ENCODE measurements at places on chromosomes 5 and 9.

DNA sequence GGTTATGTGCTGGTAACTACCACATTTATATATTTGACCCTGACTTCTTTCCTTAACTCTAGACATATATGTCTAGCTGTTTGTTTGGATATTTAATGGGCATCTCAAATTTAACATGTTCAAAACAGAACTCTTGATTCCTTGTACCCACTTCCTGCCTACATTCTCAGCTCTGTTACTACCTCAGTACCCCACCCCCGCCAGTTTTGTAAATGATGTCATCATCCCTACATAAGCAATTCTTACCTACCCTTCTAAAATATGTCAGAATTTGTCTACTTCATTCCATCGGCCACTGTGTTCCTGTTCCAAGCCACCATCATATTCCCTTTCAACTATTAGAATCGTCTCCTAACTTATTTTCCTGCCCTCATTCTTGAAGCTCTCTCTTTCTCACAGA is 4.8 kb downstream of the RAD50 start:
- DNase-seq, result no peak

DNA sequence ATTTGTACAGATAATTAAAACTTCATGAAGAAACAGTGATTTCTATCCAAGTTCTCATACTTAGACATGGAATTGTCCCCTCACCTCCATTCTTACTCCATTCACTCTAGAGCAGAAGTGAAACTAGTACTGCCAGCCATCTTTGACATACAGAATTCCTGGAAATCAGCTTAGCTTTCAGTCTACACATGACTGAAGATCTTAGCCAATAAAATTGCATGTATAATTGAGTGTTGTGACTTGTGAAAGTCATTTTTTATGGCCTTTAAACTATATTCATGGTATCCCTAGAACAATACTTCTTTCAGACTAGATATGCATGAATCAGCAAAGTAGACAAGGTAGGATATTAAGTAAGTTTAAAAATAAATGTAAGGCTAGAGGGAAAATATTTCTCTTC is 705.2 kb upstream of the ZNF608 start:
- DNase-seq, result no peak

DNA sequence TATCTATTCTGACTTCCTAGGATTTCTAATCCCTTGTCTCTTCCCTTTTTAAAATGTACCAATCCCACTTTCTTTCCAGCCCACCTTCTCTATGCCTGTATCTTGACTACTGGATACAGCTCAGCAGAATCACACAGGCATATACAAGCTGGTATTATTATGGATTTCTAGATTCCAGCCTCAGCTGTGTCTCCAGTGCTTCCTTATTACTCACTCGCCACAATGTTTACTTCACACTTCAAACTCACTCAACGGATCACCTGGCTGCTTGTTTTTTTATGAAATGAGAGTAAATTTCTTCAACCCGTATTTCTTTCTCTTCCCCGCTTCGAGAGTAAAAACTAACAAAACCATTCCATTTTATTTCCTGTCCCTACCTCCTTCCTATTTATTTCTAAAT is 38.8 kb downstream of the CWC27 start:
- DNase-seq, result no peak

DNA sequence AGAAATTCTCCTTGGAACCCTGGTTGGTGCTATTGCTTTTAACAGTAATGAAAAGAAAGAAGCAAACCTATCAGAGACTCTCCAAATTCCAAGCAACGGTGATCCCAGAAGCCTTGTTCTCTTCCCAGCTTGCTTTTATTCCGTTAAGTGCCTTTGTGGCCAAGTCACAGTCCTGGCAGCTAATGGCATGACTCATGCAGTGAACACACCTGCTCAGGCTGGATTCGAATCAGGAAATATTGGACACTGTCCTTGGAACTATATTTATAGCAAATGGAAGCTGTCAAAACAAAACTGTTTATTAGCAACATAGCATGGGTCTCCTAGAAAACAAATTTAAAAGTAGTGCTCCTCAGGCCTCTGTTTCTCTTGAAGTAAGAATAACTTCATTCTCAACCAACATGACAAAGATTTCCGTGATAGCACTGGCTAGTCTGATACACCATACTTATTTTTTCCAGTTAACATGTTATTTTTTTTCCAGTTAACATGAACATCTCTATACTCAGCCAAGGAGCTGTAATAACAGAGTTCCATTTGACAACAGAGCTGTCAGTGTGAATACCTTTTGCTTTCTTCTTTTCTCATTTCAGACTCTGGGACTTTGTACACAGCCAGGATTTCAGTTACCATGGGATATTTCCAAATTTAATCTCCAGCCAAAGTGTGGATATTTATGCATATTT is 502.4 kb downstream of the GADD45G start:
- no peak for DNase-seq

GRCh38 chr5:43854697-43855292 is 251.8 kb downstream of the NNT start:
- DNase-seq, result no peak

GRCh38 chr5:146410272-146410671 is 36.9 kb upstream of the TCERG1 start:
- no peak for DNase-seq

DNA sequence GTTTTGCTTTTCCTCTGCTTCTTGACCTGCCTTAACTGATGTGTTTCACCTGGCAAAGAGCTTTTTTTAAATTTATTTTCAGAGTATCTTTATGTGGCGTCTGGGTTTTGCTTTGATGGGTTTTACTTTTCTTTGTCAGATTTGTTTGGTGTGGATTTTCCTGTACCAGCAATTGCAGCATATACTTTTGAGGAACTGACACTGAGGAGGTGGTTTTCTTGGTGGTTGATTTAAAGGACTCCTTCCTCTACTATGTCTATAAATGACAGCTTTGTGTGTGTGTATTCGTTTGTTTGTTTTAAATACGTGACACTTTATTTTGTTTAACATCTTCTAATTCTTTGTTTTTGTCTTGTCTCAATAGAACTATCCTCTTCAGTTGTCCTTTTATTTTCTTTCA is 1071.9 kb upstream of the ARRDC3 start:
- DNase-seq, result no peak

DNA sequence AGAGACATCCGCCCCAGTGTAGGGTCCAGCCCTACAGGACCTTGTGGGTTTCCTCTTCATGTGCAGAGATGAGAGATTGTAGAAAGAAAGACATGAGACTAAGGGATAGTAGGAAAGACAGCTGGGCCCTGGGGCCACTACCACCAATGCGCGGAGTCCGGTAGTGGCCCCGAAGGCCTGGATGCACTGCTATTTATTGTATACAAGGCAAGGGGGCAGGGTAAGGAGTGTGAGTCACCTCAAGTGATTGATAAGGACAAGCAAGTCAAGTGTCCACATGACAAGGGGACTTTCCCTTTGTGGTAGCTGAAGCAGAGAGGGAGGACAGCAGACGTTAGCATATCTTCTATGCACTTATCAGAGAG is 6.2 kb upstream of the TMEM141 start:
- no peak for DNase-seq

DNA sequence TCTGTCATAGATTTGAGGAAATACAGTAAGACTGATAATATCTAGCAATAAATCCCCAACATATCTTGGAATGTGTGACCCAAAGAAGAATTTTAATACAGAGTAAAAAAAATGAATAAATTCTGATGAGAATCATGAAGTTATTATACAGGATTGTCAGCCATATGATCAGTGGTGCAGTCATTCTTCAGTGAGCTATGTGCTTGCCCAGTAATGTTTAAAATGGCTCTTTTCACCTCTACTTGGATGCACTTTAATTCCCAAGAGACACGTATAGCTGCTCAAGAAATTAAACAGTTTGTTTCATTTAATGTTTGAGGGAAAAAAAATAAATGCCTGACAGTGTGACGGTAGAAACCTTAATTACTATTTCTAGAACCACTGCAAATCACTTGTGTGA is 215.3 kb upstream of the FAM174A start:
- no peak for DNase-seq

DNA sequence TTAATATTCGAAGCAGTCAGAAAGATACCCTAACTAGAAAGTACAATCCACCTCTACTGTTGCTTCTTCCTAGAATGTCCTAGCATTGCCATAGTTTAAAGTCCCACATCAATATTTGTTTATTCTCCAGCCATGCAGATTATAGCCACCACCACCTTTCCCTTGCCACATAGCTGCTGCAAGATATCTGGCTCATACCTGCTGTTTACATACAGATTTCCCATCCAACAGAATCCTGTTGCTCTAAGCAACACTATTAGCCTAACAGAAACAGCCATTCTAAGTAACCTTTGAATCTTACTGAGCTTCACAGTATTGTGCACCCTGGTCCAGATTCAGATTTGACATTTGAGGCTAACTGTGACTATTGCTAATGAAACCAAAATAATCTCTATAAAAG is 45.6 kb downstream of the GNAQ start:
- DNase-seq, result no peak

GRCh38 chr5:53508125-53508524 is 27.7 kb downstream of the FST start:
- DNase-seq, result no peak

- no peak for DNase-seq
Measured at GRCh38 chr5:79795764-79796398, 106.2 kb downstream of the CMYA5 start.

- DNase-seq, result no peak
Measured at GRCh38 chr9:8384091-8384490, 584.5 kb upstream of the DMAC1 start.

DNA sequence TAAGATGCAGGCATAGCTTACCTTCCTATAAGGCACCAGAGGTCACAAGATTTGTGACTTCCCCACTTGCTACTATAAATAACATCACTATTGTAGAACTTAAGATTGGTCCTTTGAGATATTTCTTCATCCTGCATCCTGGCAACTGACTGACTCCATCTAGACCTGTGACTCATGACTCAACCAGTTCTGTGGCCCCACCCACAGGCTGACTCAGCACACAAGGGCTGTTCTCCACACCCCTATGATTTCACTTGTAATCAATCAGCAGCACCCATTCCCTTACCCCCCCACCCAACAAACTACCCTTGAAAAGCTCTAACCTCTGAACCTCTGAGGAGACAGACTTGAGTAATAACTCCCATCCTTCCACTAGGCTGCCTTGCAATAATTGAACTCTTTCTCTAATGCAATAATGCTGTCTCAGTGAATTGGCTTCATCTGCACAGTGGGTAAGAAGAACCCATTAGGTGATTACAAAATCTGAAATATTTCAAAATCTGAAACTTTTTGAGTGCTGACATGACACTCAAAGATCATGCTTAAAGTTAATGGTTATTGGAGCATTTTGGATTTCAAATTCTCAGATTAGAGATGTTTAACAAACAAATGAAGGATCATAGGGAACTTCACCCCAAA is 296.7 kb downstream of the ARL15 start:
- no peak for DNase-seq

DNA sequence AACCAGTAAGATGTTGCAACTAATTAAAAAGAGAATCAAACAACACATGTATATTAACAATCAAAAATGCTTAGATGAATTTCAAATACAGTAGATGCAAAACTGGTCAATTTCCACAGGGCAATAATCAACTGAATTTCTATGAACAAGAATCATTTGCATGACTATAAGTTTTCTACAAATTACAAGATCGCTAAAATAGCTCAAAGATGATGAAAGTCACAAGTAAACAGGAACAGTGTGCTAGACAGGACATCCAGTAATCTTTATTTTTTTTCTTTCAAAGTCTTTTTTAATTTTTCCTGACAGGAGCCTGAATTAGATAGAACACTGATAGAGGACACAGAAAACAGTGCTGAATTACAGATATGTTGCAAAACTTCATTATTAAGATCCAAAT is 608.2 kb upstream of the DAB2 start:
- no peak for DNase-seq

DNA sequence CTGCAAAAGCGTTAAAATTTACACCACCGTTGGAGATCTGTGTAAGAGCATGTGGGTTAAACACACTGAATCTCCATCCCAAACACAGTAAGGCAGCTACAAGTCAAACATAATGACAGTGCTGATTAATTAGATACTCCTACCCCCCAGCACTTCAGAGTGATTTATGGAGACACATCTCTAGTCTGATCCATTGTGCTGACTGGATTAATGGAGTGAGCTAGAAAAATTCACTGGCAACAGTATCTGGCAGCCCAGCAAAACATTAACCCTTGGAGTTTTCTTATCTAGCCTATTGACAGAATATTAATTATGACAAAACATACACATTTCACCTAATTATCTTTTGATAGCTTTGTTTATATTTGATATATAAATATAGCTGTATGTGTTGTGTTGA is 188.6 kb upstream of the ISL1 start:
- no peak for DNase-seq

GRCh38 chr5:79845448-79846197 is 145.4 kb downstream of the MTX3 start:
- no peak for DNase-seq

DNA sequence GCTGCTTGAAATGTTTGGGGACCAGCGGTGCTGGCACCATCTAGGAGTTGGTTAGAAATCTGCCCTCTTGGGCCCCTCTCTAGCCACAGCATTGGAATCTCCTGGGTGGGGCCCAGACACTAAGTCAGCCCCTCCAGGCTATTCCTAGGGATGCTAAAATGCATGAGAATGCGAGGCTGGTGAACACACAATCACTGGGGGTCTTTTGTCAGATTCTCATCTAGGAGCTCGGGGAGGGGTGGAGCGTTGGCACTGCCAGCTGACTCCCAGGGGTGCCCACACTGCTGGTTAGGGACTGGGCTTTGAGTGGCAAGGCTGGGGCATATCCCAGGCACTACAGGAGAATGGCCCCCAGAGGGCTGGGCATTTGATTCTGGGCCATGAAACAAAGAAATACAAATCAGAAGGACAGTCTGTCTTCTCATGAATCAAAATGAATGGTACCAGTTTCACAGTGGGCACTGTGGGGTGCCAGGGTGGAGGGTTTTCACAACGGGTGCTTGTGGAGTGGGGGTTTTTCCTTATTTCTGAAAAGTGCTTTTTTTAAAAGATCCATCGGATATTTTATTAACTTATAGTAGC is 127.8 kb upstream of the RAPGEF1 start:
- DNase-seq, result no peak

- no peak for DNase-seq
Measured at GRCh38 chr5:73121119-73121463, 716 bp downstream of the TMEM171 start.

DNA sequence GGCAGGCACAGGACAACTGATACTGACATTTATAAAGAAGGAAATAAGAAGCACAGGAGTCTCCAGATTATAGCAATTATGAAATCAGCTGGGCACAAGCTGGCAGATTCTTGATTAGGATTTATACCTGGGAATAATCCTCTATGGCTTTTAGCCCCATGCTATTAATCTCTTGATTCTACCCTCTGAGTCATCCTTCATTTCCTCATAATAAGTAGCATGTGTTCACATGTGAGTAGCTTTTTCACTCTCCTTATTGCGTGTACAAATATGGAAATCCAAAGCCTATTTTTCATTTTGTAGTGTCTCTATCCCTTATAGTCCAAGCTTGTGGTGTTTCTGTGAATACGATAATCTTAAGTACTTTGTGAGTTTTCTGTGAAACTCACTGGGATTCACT is 185.0 kb upstream of the PRLR start:
- no peak for DNase-seq

DNA sequence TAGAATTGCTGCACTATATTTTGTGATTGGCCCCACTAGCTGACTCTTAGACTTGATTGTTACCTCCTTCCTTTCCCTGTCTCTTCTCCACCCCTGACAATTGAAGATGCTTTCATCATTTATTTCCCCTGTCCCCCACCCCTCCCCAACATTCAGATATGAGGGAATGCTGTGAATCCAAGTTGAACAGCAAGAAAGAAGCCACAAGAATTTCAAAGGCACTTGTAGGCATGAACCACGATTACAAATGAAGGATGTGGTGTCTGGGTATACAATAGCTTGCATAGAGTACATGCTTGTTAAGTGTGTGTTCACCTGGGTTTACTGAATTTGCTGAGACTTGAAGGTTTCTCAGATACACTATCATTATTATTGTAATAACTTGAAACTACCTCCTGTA is 78.3 kb upstream of the TRIO start:
- no peak for DNase-seq
